ENCODE measurements at places on chromosomes 5 and 9. TPM values are rescaled to one million over a fixed set of nuclear protein-coding genes. Genes with fewer than 3 reads are reported as not detected.

DNA sequence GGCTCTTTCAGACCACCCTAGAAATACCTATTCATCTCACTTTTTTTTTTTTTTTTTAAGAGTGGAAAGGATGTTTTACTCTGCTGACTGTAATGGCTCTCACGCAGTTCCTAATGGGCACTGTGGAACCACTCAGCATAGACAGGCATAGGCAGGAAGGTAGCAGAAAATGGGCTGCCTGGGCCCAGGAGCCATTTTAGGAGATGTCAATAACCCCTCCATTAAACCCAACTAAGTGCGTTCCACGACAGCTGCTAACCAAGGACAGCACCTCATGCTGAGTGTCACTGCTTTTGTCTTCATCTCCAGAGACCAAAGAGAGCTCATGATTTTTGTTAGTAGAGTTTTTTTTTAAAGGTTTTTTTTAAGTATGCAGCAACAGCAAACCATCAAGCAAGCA, 15.3 kb downstream of the MAP1B start:
- no peak for DNase-seq

- no peak for DNase-seq
Measured at GRCh38 chr9:129354498-129354897, 176.4 kb upstream of the IER5L start.

- no peak for DNase-seq
Measured at GRCh38 chr9:98603821-98604383, 104.8 kb downstream of the GABBR2 start.

DNA sequence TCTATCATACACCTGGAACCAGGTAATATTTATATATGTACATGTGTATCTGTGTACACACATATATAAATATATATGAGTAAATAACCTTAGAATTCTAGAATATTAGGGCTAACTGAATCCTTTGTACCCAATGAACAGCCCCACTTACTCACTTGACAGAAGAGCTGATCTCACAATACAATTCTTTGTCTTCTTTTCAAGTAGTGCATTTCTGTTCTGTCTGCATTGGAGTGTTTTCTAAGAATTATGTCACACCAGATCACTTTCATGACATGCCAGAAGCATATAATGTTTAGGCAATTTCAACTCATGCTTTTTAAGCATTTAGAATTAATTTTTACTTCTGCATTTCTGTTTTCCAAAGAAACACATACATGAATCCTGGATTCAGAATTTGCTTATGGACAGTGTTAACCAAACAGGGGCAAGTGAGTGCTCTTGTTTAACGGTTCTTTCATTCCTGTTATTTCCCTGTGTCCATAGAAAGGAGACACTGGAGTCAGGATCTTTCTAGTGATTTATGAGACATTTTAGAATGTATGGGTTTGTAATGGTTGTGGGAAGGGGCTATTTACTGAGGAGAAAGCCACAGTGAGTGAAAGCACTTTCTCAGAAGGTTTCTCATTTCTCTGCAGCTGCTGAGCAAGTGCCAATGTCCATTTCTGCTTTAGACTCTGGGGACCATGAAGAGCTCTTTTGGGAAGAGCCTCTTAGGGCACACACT, 123.2 kb downstream of the RMI1 start:
- no peak for DNase-seq

The ADAMTSL1 gene
- 42.3 TPM for total RNA-seq

The CORO2A gene
- 4.1 TPM for total RNA-seq

Measured in urinary bladder (tissue), 4 donors.